HCT116 (cell line): ENCODE measurements at places on chromosomes 1 and 21. TPM values are rescaled to one million over a fixed set of nuclear protein-coding genes. Genes with fewer than 3 reads are reported as not detected.

GRCh38 chr1:161481624-161482392 is 23.4 kb upstream of the FCGR2A start:
- no peaks in the 10 kb centered on the region for H3K36me3 ChIP-seq
- no peaks in the 10 kb centered on the region for H3K27me3 ChIP-seq
- peaks cover 7% of the 10 kb centered on the region; the same call in 1 of the 2 replicates for H3K4me1 ChIP-seq
- no peak for DNase-seq
- H3K4me3 ChIP-seq = no peak overlapping the region

The NKAIN1 gene
- total RNA-seq = 1.1 TPM

The CAMK1G gene
- not detected for total RNA-seq

The NID1 gene
- 0.32 TPM for total RNA-seq

DNA sequence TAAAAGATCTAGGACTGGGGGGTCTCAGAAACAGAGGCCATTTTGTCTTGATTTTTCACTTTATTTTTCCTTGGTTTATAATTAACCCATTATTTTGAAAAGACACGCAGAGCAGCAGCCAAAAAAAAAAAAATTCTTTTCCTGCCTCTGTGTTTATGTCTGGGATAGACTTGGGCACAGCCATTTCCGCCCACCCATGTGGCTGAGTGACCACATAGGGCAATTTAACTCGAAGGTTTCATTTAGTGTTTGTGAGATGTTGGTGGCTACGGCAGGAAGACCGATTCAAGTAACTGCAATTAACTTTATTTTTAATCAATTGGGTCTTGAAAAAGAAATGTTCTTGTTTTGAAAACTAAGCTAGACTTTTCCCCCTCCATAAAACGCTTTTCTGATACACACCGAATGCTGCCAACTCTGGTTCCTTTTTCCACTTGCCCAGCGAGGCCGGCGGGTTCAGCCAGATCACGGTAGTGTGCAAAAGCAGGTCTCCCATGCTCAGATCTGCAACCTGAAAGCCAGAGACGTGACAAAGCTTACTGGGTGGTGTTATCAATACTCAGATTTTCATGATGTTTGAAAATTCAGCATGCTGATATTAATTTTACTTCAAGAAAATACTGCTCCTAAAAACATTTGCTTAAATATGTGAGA is 97.4 kb upstream of the KRTAP19-8 start:
- H3K4me3 ChIP-seq = no peak overlapping the region
- H3K27me3 ChIP-seq = no peaks in the 10 kb centered on the region
- H3K36me3 ChIP-seq = peaks cover 2% of the 10 kb centered on the region; the same call in 1 of the 2 replicates
- no peak for DNase-seq

The FMO1 gene
- not detected for total RNA-seq

The ADCY10 gene
- 0.30 TPM for total RNA-seq
